ENCODE measurements at places on chromosomes 12 and 14.

GRCh38 chr14:90319634-90320541 lies 11.9 kb downstream of the NRDE2 start:
- DNase-seq, result no peak

- DNase-seq, result no peak
Measured at GRCh38 chr14:28468191-28469151, 298.1 kb upstream of the FOXG1 start.

GRCh38 chr12:76568130-76568529 lies 8.6 kb upstream of the OSBPL8 start:
- no peak for DNase-seq

DNA sequence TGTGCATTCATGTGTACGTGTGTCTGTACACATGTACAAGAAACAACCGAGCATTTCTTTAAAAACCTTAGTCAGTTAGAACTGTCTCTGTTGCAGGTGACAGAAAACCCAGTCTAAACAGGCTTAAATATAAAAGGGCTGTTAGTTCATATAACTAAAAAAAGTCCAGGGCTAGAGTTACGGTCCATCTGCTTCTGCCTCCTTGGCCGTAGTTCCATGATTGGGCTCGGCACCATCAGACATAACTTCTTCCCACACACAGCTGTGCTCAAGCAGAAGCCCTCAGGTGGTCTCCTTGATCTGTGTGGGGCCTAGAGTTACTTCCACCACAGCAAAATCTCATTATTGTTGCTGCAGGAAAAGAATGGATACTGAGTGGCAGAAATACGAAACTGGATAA lies 34.6 kb downstream of the CKB start:
- no peak for DNase-seq

GRCh38 chr12:24840046-24840800 lies 108.7 kb downstream of the BCAT1 start:
- no peak for DNase-seq

DNA sequence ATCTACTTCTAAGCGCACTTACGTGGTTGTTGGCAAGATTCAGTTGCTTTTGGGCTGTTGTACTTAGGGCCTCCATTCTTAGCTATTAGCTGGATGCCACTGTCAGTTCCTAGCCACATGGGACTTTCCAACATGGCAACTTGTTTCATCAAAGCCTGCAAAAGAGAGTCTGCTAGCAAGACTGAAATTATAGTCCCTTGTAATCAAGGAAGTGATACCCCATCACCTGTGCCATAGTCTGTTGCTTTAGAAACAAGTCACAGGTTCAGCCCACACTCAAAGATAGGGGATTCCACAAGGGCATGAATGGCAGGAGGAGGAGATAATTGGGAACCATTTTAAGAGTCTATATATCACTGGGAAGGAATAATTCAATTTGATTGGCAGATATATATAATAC lies 27.1 kb upstream of the SLC17A8 start:
- no peak for DNase-seq

- DNase-seq, result no peak
Measured at GRCh38 chr12:91094032-91094662, 17.1 kb downstream of the LUM start.

DNA sequence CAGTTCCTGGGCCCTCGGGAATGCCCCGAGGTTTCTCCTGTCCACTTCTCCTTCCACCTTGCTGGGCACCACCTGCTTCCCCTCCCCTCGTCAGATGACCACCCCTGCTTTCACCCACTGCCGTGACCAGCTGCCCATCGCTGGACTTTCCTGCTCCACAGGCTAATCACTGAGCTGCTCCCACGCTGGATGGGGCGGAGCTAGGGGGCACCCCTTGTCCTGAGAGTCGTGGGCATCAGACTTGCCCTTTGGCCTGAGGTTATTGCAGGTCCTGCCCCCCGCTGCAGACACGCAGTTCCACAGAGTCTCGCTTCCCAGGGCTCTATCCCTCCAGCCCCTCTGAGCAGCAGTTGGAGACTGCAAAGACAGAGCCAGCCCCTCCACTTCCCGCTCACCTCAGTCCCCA lies 427 bp downstream of the SLC6A12 start:
- DNase-seq, result no peak
